ENCODE measurements at places on chromosomes 12 and 14. TPM values are rescaled to one million over a fixed set of nuclear protein-coding genes. Genes with fewer than 3 reads are reported as not detected.

DNA sequence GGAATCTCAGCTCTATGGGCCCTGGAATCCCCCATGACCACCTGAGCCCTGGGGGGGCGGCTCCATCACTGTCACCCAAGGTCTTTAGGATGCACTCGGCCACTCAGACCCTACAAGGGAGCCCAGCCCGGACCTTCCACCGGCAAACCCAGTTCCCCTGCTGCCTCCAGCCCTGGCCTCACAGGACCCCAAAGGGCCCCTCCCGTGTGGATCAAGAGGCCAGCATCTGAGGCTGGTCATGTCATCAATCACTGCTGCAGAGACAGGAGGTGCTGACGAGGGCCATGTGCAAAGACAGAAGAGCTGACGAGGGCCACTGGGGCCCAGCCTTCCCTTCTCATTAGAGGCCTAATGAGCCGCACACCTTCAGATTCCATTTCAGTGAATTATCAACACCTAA is 39.0 kb upstream of the SFSWAP start:
- H3K36me3 ChIP-seq, result no peaks in the 10 kb centered on the region
- H3K27me3 ChIP-seq, result peaks cover 20% of the 10 kb centered on the region
- H3K4me3 ChIP-seq, result no peak overlapping the region
- DNase-seq, result no peak

DNA sequence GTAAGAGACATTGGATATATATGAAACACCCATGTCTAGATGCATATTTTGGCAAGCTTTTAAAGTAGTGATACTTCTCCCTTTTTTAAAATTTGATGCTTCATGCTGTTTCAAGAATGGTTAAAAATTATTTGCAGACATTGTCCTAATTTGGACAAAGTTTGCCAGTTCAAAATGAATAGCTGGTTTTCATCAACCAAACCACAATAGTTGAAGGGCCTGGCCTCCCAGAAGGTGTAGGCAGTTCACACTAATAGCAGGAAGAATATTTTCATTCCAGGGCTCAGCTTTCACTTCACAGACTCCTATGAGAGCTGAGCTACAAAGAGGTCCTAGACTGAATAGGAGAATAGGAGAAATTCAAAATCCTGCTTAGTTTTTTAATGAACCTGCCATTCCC is 78.7 kb downstream of the STXBP6 start:
- H3K4me1 ChIP-seq, result no peaks in the 10 kb centered on the region
- no peak overlapping the region for H3K27ac ChIP-seq
- DNase-seq, result no peak
- peaks cover 13% of the 10 kb centered on the region for H3K27me3 ChIP-seq

DNA sequence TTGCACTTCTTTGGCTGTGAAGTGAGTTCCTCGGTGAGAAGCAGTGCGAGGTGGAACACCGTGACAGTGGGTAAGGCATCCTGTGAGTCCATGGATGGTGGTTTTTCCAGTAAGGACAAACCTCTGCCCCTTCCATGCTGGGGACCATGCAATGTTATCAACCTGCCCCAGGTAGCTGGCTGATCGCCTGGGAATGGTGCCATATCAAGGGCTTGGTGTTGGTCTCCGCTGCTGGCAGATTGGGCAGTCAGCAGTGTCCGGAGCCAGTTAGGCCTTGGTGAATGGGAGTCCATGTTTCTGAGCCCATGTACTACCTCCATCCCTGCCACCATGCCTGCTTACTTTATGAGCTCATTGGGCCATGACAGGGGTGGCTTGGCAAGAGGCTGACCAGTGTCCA is 114.7 kb upstream of the C14orf180 start:
- H3K27me3 ChIP-seq, result peaks cover 43% of the 10 kb centered on the region
- no peak for DNase-seq
- H3K36me3 ChIP-seq, result no peaks in the 10 kb centered on the region

GRCh38 chr14:102690509-102691286 is 86.6 kb upstream of the TRAF3 start:
- no peak for DNase-seq
- peaks cover 2% of the 10 kb centered on the region for H3K36me3 ChIP-seq
- no peak overlapping the region for H3K4me3 ChIP-seq

DNA sequence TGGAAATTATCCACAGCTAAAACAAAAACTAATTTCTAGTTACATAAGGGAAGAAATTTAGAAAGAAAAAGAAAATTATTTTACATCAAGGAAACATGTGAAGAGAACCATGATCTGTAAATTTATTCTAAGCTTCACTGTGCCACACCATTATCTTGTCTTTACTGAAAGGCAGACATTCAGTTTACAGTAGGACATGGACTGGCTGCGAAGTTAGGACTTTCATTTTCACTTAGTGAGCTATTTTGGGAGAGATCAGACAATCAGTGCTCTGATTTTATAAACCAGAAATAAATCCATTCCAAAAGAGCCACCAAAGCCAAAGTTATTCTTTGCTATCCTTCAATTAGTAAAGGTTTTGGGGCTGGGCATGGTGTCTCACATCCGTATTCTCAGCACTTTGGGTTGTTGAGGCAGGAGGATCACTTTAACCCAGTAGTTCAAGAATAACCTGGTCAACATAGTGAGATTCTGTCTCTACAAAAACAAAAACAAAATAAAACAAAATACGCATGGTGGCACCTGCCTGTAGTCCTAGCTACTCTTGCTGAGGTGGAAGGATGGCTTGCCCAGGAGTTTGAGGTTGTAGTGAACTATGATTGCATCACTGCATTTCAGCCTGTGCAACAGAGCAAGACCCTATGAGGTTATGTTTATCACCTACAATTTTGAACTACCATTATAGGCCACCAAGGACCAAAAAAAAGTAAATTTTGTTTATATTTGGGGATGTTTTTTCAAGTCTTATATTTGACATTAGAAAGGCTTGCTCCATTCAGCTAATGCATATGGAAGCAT is 1084.8 kb upstream of the ATXN7L3B start:
- no peak for DNase-seq
- no peaks in the 10 kb centered on the region for H3K27me3 ChIP-seq
- no peak overlapping the region for H3K27ac ChIP-seq
- no peak overlapping the region for H3K4me3 ChIP-seq
- no peaks in the 10 kb centered on the region for H3K4me1 ChIP-seq
- no peaks in the 10 kb centered on the region for H3K36me3 ChIP-seq

The PACS2 gene
- 54.7 TPM for total RNA-seq

DNA sequence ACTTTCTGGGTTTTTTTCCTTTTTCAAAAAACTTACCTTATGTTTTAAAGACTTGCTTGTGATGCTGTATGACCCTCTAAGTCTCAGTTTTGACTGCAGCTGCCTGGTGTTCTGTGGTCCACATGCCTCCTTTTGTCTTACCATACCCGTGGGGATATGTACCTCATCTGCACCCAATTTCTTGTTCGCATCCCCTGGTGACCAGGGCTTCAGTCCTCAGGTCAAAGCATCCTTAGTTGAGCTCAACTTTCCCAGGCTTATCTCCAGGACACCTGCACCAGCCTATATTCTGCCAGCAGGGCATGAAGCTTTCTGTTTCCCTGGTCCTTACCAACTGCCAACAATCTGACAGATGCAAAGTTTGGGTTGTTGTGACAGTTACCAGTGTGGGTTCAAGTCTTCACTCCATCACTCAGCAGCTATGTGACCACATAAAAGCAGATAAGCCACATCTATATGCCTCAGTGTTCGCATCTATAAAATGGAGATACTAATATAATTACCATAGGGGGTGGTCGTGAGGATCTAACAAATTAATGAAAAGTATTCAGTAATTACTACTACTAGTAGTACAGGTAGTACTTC is 94.0 kb downstream of the NTF3 start:
- H3K27ac ChIP-seq, result no peak overlapping the region
- no peaks in the 10 kb centered on the region for H3K4me1 ChIP-seq
- H3K4me3 ChIP-seq, result no peak overlapping the region
- DNase-seq, result no peak
- H3K36me3 ChIP-seq, result no peaks in the 10 kb centered on the region
- H3K27me3 ChIP-seq, result peaks cover 17% of the 10 kb centered on the region

The PLA2G1B gene
- not detected for total RNA-seq

The SERPINA1 gene
- total RNA-seq, result not detected

GRCh38 chr14:90452366-90452765 is 55.5 kb downstream of the CALM1 start:
- H3K36me3 ChIP-seq, result no peaks in the 10 kb centered on the region
- no peak for DNase-seq
- no peaks in the 10 kb centered on the region for H3K27me3 ChIP-seq

The IL22 gene
- total RNA-seq, result not detected

GRCh38 chr14:96512602-96513397 is 10.6 kb downstream of the PAPOLA start:
- no peak overlapping the region for H3K27ac ChIP-seq
- H3K27me3 ChIP-seq, result no peaks in the 10 kb centered on the region
- peaks cover 48% of the 10 kb centered on the region for H3K4me1 ChIP-seq
- no peak for DNase-seq
- H3K36me3 ChIP-seq, result no peaks in the 10 kb centered on the region
- H3K4me3 ChIP-seq, result no peak overlapping the region

The LGR5 gene
- not detected for total RNA-seq

DNA sequence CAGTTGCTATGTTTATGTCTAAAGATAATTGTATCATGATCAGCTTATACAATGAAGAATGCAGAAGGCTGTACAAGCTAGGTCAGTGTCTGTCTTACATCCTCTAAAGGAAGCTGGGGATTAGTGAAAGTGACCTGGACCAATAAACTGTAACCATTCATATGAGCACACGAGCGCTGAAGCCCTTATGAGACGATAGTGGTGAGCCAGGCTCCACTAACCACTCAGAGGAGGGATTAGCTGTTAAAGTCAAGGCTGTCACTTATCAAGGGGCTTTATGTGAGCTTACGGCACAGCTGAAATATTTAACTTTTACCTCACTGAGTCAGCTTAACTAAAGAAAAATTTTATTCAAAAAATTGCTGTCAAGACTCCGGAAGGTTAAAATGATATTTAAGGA is 30.3 kb downstream of the NDUFA12 start:
- no peak for DNase-seq
- no peak overlapping the region for H3K4me3 ChIP-seq
- H3K27me3 ChIP-seq, result no peaks in the 10 kb centered on the region
- peaks cover 1% of the 10 kb centered on the region for H3K4me1 ChIP-seq
- no peak overlapping the region for H3K27ac ChIP-seq

- H3K4me3 ChIP-seq, result no peak overlapping the region
- H3K27me3 ChIP-seq, result no peaks in the 10 kb centered on the region
- DNase-seq, result no peak
- H3K36me3 ChIP-seq, result no peaks in the 10 kb centered on the region
These were observed 609.0 kb downstream of the KCNH5 start for GRCh38 chr14:62436261-62436660.

DNA sequence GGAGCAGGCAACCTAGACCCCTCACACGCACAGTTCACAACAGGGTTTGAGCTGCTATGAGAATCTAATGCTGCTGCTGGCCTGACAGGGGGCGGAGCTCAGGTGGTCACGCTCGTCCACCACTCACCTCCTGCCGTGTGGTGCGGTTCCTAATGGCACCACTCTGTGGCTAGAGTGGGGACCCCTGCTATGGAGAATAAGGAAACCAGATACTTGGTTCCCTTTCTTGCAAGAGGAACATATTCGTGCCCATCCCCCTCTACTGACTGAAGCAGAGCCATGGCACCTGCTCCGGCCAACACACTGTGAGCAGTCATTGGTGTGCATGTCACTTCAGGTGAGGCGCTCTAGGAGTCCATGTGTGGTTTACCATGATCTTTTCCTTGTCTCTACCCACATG is 30.4 kb upstream of the RIMBP2 start:
- no peak overlapping the region for H3K27ac ChIP-seq
- no peak for DNase-seq
- peaks cover 13% of the 10 kb centered on the region for H3K27me3 ChIP-seq

All from activated naive CD8-positive, alpha-beta T cell treated with anti-CD3 and anti-CD28 coated beads, Interleukin-2, amount 10 ng/mL, durations not matched to agents 7 days and 5 days (primary cell).